ENCODE measurements at places on chromosomes 12 and 14.
A peak's percentile ranks its signal among the peaks of the same experiment; 100 is the strongest.

DNA sequence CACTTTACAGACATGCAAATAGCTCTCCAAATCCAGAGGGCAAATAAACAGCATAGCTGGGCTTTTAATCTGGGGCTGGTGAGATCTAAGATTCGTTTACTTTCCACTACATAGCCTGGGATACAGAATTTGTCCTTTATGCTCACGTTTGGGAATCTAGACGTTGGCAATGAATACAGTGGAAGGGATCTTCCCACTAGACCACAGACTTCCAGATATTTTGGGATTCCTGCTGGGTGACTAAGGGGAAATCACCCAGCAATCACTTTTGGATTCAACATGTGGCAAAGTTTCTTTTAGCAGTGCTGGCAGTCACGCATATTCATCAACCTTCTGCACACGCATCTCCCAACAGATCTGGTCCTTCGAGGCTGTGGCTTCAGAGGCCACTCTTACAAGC, 23.5 kb downstream of the APPL2 start:
- DNase-seq: no peak

GRCh38 chr14:51185180-51185579, 54.9 kb upstream of the TMX1 start:
- no peak for DNase-seq

DNA sequence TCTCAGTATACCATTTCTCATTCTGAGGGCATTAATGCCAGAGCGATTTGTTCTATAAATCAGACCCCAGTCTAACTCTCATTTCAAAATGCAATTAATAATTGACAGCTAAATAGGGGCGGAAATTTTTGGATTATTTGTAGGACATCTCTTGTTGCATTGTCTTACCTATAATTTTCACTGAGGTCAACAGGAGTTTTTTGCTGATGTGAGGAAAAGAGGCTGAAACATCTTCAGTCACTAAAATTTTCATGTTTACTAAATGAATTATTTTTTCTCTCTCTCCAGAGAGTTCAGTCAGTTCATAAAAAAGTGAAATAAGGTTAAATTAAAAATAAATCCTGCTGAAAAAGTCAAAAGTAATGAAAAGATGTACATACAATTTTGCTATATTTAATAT, 295.9 kb downstream of the CCER1 start:
- DNase-seq: no peak

DNA sequence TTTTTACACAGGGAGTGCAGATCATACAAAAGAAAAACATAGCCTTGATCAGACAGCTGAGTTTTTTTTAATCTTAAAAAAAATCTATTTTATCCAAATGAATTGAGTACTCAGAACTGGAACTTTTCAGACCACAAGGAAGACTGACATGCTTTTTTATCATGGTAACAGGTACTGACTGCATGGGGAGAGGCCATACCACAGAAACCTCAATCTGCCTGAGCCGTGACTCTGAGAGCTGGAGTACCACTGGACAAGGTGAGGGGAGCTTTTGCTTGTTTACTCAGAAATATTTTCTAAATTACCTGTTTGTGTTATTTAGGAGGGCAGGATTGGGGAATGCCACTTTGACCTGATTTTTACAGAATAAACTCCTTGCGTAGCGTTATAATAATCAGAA, 143.9 kb downstream of the ALX1 start:
- DNase-seq: no peak

DNA sequence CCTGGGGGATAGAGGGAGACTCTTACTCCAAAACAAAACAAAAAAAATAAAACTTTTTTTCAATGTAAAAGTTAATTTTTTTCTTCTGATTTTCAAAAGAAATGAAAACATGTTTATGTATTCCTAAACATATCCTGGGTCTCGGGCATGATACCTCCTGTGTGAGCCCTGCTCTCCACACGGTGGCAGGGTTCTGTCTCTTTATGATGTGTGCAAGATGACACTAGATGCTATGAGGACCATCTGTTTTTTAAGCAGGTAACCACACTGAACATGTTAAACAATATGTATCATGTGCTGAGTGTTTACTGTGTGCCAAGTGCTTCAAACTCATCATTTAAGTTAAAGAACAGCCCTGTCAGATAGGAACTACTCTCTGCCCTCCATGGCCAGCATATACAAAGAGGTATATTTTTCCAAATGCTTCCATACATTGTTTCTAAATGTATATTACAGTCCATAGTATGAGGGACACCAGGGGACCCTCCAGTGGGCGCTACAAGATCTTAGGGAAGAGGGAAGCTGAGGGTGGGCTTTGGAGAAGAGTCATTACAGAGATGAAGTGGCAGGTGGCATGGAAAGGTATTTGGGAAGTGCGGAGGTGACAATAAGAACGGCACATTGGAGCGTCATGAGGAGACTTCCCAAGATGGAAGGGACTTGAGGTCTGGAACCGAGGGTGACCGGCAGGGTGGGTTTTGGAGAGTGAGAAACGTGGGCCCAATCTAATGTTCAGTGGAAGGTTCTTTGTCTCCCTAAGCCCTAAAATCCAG, 28.5 kb downstream of the FOS start:
- peak; percentile 49 for DNase-seq

- DNase-seq: no peak
Observed at GRCh38 chr14:31955936-31956579, 121.0 kb upstream of the ARHGAP5 start.

GRCh38 chr14:75875958-75876357, 105.8 kb downstream of the TGFB3 start:
- DNase-seq: no peak

DNA sequence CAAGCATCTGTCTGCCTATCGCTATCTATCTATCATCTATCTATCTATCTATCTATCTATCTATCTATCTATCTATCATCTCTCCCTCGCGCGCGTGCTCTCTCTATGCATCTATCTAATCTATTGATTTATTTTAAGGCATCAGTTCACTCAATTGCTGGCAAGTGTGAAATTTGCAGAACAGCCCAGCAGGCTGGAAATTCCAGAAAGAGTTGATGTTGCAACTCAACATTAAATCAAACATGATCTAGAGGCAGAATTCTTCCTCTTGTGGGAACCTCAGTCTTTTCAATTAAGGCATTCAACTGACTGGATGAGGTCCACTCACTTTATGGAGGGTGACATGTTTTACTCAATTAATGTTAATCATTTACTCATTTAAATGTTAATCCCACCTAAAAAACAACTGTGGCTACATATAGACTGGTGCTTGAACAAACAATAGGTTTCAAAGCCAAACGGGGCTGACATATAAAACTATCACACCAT, 1210.8 kb downstream of the GALC start:
- no peak for DNase-seq

- no peak for DNase-seq
Observed at GRCh38 chr12:57171668-57172067, 24.2 kb upstream of the LRP1-AS start.

GRCh38 chr12:93698307-93699092, 21.3 kb downstream of the CRADD start:
- no peak for DNase-seq

DNA sequence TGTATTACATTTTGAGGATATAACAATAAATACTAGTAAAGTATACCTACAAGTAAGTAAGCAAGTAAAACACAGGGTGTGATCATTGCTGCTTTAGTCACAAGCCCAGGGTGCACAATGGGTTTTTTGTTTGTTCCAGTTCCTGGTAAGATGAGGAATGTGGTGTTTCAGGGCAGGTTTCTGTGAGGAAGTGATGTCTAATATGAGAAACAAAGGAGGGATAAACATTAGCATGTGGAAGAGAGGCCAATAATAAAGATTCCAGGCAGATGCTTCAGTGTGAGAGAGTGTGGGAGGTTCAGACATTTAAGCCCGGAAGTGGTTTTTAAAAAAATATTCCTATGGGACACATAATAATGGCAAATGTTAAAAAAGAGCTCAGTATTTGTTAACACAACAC, 808.1 kb upstream of the USP15 start:
- no peak for DNase-seq

- no peak for DNase-seq
Observed at GRCh38 chr12:97452230-97452629, 10.4 kb upstream of the RMST start.

DNA sequence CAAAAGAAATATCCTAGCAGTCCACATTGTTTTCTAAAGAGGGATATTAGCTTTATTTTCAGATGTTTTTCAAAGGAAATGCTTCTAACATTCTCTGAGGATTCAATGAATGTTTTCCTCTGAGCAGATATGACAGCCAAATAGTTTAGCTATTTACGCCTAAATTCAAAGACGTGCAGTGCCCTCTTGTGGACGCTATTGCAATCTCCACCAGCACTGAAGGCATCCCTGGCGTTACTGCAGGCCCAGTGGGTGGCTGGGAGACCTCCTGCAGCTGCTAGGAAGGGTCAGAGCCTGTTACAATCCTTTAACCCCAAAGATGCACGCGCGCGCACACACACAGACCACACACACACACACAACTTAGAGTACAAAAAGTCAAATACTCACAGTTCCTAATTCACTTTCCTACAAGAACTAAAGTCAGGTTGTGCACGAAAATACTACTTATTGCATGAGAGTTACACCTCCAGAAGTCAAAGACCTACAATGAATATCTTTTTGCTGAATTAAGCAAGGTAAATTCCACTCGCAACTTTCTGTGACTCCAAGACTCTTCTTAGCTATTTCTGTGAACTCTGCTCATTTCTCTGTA, 589.3 kb upstream of the TMEM132C start:
- DNase-seq: peak; percentile 60

DNA sequence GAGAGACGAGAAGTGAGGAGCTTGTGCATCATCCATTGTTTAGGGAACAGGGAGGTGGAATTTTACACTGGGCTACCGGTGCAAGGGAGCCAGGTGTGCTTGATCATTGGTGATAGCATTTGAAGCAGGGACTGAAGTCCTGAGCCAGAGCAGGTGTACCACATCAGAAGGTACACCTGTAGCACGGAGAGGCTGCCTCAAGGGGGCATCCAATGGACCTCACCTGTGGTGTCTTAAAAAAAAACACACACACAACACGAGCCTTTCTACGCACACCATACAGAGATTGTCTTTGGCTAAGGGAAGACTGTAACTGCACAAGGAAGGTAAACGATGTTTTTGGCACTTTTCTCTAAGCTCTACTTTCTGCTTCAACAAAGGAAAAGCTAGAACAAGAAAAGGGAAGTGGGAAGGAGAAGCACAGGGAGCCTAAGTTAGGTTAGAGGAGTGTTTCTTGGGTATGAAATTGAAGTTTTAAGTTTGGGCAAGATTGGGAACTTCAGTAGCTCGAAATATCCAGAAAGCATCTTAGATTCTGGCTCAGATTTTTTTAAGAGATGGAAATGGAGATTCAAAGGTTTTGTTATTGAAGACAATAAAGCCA, 334.3 kb upstream of the FBXO33 start:
- no peak for DNase-seq

- no peak for DNase-seq
Observed at GRCh38 chr14:80988735-80989429, 33.5 kb downstream of the TSHR start.

DNA sequence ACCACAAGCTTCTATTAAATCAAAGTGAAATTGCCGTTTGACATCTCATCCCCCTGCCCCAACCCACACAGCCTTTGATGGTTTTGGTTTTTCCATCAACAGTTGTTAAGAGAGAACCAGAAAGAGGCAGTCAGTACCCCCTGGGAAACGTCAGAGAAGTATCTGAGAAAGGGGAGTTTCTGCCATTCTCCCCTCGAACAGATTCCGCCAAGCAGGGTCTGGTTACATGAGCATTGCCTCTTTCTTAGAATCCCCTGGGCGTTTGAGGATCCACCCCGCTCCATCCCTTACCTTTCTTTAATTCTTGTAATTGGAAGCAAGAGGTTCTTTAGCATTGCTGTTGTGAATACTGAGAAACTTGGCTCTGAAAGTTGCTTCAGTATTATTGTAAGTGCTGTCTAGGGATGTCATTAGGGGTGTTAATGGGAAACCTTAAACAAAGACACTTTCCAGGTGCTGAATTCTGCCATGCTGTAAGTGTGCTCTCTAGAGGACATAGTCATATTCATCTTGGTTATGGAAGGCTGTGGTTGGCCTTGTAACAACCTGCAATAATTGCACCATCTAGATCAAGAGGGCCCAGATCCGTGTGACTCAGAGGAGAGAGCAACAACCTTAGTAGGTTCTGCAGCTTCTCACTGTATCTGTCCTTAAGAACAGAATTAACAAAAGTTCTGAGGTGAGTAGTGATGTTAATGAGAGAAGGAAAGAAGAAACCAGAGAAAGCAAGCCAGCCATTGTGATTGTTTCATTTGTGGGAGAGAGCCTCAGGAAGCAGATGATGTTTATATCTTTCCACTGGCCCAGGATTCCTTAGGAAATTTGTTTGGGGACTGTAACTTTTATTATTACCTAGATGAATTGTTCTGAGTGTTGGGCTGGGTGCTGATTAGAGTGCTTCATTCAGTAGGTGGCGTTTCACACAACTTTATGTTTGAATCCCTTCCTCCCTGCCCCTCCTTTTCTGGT, 9.0 kb downstream of the TMBIM6 start:
- peak; percentile 80 for DNase-seq

DNA sequence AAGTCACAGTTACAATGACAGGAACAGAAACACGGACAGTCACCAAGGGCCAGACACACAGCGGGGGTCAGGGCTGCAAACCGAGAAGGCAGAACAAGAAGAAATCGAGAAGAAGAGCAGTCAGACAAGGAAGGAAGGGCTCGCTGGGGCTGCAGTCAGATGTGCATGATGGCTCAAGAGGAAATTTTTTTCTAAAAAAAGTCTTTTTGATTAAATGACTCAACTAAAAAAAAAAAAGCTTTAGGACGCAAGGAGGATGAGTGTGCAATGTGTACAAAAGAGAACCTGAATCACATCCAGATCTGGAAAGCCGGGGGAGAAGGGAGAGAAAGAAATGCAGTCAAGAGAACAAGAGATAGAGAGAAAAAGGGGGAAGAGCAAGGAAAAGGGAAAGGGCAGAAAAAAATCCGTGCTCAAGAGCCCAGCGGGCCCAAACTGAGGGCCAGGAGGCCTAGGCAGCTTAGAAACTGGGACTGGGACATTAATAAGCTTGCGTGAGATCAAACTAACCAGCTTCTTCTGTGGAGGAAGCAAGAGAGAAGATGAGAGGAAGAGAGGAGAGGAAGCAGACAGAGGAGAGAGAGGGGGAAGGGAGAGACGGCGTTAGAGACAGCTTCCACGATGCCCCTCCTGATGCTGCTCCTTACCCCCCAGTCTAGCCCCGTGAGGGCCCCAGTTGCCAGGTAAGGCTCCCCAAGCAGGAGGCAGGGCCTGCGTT, 6.7 kb downstream of the IFFO1 start:
- DNase-seq: no peak

All from NCI-H1436 (cell line).